ENCODE measurements at places on chromosomes 5 and 9.
A peak's percentile ranks its signal among the peaks of the same experiment; 100 is the strongest.

DNA sequence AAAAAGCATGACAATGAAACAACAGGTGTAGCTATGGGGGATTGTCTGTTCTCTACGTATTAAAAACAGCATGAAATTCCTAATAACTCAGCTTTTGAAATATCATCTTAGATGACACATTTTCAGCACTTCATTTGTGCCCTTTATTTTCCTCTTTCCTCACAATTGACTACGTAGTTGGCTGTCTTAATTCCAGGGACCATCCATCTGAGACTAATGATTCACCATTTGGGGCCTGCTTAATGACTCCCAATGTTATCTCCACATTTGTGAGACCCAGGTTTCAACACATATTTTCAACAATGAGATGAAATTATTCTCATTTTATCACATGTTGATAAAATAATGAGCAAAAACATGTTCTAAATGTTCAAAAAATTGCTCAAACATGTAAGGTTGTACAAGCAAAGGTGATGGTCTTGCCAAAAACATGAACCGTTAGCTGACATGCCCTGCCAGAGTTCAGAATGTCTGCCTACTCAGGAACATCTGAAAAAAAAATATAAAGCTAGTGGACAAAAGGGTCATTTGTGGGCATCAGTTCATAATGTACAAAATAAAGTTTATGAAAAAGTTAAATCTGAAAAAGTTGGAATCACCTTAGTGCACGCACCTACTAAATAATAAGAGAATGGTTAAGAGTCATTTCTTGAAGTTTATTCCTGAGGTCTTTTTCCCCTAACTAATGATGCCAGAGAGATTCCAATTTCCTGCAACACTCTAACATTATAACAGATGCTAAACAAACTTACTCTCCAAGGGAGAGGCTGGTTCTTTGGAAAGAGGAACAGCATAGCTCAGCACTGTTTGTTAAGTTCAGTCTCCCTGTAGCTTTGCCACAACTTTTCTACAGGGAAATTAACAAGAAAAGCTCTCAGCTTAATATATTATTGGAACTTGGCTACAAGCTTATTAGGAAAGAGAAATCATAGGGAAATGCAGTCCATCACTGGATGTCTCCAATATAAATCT, 275.5 kb downstream of the SPOCK1 start:
- DNase-seq = no peak

DNA sequence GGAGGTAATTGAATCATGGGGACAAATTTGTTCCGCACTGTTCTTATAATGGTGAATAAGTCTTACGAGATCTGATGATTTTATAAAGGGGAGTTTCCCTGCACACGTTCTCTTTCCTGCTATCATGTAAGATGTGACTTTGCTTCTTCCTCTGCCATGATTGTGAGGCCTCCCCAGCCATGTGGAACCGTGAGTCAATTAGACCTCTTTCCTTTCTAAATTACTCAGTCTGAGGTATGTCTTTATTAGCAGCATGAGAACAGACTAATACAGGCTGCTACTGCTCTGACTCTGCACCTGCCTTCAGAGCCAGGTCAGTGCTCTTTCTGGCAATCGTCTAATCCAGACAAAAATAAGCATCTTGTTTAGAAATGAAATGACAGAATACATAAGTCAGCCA, 479.2 kb upstream of the TUSC1 start:
- no peak for DNase-seq

- DNase-seq = no peak
Observed at GRCh38 chr5:36270175-36270574, 28.4 kb upstream of the NADK2 start.

- no peak for DNase-seq
Observed at GRCh38 chr5:91143840-91144239, 239.3 kb downstream of the ARRDC3 start.

DNA sequence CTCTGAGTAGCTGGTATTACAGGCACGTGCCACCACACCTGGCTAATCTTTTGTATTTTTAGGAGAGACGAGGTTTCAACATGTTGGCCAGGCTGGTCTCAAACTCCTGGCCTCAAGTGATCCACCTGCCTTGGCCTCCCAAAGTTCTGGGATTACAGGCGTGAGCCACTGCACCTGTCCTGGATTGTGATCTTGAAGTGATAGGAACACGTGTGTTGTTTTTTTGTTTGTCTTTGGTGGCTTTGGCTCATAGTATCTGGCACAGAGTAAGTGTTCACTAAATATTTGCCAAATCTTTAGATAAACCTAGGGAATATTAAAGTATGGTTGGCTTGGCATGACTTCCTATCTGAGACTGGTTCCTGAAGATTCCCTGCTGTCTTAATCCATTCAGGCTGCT, 172.7 kb downstream of the ARHGAP26 start:
- no peak for DNase-seq

- no peak for DNase-seq
Observed at GRCh38 chr5:148558892-148559291, 95.4 kb downstream of the HTR4 start.

DNA sequence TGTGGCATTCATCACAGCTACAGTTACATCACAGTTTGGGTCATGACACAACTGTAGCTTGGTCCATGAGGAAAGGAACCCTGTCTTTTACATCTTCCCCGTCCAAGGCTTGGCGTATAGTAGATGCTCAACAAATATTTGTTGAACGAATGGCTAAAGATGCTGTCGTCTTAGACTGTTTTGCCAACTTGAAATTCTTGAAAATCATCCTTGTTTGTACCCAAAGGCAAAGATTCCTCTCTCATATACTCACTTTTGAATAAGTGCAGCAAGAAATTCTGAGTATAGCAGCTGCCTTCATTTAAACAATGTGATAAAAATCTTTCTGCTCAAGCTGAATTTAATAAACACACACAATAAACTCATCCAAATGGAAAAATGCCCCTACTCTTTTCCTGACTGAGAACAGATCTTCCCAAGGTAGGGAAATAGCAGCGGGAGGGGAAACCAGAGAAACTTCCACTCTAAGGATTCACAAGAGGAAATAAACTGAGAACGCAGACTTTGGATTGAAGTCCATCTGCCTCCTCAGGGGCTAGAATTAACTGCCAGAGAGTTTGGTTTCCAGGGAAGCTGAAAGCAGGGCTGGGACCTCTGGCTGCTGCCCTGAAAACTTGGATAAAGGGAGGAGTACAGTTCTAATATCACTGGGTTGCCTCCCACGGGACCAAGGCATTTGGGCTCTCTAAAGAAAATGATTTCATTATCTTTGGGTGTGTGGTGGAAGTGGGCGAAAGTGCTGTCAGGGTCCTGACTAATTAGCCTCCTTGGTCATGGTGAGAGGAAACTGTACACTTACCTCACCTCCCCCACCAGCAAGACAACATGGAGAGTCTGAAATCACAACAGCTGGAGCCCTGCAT, 99.1 kb downstream of the DPYSL3 start:
- DNase-seq = no peak

GRCh38 chr5:80059354-80059980, 24.3 kb downstream of the THBS4 start:
- no peak for DNase-seq

- no peak for DNase-seq
Observed at GRCh38 chr5:168449166-168449565, 37.1 kb upstream of the RARS1 start.

- DNase-seq = peak; percentile 52
Observed at GRCh38 chr9:120893611-120894307, 16.8 kb upstream of the PHF19 start.

DNA sequence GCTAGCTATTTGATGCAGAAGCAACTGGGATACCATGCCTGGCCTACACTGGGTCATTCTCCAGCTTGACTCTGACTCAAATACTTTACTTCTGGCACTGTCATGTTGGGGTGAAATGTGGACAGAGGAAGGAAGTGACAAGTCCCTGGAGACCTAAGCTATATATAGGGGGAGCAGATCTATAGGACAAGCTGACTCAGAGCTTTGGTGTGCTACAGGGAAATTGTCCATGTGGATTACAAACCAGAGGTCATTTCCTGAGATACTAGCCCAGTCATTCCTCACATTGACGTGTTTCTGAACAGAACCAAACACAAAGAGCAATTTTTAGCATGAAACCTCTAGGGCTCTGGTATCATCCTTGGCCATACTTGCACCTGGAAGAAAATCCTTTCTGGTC, 531.6 kb upstream of the CLINT1 start:
- no peak for DNase-seq

DNA sequence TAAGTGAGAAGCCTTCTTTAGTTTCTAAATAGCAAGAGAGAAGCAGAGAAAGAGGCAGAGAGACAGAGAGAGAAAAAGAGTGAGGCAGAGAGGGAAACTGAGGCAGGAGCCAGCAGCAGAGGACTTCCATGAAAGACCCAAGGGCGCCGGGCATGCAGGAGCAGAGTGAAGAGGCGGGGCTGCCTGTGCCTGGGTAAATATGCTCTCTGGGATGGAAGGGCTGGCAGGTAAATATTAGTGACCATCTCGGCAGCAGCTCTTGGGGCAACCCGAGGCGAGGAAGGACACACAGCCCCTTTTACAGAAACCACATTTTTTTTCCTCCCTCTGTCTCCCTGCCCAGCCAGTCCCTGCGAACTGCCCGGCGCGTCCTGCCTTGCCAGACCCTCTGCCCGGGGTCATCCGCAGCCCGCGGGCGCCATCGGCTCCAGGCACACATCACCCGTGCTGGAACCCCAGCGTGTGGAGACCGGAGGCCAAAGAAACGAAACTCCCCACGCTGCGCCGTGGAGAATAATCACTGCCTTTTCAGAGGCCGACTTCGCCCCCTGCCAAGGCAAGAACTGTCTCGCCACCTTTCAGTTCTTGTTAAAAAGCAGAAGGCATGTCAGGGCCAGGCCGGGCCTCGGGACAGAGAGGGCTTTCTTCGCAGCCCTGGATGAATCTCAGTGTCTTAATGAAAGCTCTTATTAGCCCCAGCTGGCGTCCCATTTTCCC, 61.3 kb downstream of the BOD1 start:
- DNase-seq = no peak
